ENCODE measurements at places on chromosomes 3 and 15.

DNA sequence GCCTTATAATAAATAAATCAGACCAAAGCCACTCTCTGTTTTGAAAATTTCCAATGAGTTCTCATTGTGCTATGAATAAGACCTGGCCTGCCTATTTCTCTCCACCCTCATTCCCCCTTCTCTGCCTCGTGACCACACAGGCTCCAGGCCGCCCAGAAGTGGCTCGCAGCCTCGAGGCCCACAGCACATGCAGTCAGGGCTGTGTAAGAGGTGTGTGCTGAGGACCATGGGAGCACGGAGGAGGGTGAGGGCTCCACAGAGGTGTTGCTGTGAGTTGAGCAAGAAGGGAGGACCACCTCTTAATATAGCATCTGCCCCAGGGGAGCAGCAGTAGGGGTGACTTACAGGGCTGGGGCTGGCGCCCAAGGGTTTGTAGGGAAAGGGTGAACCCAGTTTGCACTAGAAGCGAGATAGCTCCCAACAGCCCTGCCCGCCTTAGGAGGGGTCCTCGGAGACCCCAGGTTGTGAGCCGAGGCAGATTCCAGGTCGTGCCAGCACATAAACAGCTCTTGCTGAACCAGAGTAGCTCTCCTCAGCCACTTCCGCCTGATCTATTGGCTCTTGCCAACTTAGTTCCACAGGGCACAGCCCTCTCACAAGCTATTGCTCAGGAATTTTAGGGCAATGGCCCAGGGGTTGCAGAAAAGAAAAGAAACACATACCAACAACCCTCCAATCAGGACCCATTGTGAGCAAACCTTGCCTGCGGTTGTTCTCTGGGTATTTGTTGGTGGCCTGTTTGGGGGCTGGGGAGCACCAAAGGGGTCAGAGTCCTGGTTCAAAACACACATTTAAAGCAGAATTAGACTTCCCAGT, 117.7 kb downstream of the MYLK start:
- no peak for DNase-seq

GRCh38 chr15:40550341-40551037, 14.4 kb downstream of the CCDC32 start:
- DNase-seq = no peak

- DNase-seq = no peak
These were observed 11.9 kb downstream of the ANXA2 start for GRCh38 chr15:60385620-60386552.

GRCh38 chr3:4561661-4562060, 68.5 kb downstream of the ITPR1 start:
- no peak for DNase-seq

DNA sequence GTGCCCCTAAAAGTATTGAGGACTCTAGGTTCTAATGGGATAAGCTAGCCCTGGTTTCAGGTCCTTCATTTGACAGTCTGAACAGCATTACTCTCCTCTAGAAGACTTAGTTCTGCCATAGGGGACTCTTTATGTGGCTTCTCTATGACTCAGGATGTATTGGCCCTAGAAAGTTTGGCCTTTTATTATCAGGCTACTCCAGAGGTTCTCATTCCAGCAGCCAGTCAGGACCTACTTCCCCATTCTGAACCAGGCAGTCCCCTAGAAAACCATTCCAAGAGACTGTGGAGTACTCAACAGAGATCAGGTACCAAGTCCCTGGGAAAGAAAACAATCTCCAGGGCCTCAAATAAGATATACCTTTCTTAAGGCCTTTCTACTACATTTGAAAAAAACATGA, 157.9 kb upstream of the TSPAN3 start:
- DNase-seq = no peak

DNA sequence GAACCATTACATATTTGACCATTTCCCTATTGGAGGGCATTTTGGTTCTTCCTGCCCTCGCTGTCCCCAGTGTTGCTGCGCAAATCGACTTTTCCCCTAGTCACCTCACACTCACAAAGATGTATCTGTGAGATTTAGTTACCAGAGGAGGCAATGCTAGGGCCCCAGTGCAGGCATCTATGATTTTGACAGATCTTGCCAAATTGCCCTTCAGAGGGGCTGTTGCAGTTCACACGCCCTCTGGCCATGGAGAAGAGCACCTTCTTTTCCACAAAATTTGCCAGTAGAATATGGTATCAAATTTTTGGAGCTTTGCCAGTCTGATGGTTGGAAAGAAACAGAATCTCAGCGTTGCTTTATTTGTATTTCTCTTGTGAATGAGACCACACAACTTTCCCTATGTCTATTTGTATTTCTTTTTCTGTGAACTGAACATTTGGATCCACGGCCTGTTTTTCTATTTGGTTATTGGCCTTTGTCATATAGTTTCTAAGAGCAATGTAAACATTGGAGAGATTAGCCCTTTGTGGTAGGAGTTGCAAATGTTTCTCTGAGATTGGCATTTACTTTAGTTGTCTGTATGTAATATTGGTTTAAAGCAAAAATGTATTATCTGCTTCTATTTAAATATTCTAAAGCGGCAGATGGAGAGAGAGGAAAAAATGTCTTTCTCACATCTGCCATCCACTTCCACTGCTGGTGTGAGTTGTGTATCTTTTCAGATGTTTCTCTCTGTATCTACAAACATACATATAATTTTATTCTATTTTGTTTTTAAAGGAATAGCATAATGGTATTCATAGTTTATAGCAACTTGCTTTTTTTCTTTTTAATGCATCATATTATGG, 66.1 kb downstream of the DNASE1L3 start:
- no peak for DNase-seq

DNA sequence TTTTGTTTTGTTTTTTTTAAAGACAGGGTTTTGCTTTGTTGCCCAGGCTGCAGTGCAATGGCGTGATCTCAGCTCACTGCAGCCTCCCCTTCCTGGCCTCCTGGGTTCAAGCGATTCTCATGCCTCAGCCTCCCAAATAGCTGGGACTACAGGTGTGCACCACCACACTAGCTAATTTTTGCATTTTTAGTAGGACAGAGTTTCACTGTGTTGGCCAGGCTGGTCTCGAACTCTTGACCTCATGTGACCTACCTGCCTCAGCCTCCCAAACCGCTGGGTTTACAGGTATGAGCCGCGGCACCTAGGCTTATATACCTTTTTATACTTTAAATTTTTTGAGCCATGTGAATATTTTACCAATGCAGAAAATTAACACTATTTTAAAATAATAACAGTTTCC, 56.9 kb upstream of the HERC1 start:
- no peak for DNase-seq

DNA sequence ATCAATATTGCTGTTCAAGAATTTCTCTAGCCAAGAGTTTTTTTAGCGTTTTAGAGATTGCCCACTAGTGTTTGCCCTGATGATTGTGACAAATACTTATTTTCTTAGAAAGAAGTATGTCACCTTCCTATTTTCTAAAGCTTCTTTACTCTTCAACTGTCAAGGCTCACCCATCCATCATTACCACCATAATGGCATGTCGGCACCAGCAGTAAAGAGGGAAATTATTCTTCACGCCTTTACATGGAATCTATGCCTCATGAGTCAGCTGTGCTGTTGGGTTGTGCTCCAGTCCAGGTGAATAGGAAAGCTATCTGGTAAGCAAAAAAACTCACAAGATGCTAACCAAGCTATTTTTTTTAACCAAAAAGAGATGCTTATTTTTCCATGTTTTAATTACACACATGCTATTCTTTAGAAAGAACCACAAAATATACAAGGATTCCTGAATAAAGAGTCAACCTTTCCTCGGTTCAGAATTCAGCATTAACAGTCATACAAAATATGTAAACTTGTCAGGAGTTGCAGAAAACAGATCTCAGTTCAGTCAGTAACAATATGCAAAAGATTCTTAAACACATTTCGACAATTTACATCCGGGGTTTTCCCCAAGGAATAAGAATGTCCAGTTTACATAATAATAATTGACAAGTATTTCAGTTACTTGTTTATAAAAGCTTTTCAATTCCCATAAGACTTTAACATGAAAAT, 128.0 kb downstream of the ATP8B4 start:
- no peak for DNase-seq

DNA sequence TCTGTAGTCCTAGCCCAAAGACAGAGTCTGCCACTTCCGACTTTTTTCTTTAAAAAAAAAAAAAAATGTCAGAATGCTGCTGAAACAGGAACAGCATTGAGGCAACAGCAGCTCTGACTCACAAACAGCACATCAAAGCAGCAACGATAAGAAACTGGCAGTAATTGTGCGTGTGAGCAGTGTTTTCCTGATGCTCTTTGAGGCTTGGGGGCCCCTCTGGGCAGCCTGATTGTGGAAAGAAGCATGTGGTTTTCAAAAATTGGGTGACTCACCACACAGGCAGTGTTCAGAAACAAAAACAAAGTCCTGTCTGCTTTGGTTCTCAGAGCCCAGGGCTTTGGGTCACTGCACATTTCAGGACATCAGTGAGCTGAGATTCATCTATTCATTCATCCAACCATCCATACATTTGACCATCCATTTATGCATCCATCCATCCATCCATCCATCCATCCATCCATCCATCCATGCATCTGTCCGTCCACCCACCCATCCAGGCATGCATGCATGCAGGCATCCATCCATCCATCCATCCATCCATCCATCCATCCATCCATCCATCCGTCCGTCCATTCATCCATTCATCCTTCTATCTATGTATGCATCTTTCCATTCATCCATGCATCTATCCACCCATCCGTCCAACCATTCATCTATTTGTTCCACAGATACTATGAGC, 308.4 kb downstream of the RPLP1 start:
- peak; percentile 82 for DNase-seq

- no peak for DNase-seq
These were observed 525.8 kb downstream of the DIPK2A start for GRCh38 chr3:144497452-144497851.

GRCh38 chr15:58374147-58374546, 57.6 kb upstream of the LIPC start:
- no peak for DNase-seq

Data from activated CD4-positive, alpha-beta T cell treated with anti-CD3 and anti-CD28 coated beads, Interleukin-2, amount 50 U/mL, for 4 hours (primary cell).